ENCODE measurements at places on chromosomes 16 and 17. TPM values are rescaled to one million over a fixed set of nuclear protein-coding genes. Genes with fewer than 3 reads are reported as not detected.
A peak's percentile ranks its signal among the peaks of the same experiment; 100 is the strongest.

DNA sequence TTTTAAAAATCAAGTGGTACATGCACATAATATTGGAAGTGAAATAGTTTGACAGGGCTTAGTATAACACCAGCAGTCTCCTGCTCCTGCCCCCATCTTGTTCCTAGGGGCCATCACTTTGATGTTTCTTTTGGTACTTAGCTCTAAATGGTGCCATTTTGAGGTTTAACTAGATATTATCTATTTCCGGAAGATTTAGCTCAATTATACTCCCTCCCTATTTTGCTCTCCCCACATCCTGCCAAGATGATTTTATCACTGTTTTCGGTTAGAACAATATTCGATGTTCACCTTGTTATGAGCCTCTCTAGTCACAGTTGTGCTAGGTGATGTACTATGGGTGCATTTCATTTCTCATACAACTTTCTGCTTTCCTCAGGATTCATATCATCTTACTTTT is 20.0 kb upstream of the SLC35G3 start:
- DNase-seq = no peak

DNA sequence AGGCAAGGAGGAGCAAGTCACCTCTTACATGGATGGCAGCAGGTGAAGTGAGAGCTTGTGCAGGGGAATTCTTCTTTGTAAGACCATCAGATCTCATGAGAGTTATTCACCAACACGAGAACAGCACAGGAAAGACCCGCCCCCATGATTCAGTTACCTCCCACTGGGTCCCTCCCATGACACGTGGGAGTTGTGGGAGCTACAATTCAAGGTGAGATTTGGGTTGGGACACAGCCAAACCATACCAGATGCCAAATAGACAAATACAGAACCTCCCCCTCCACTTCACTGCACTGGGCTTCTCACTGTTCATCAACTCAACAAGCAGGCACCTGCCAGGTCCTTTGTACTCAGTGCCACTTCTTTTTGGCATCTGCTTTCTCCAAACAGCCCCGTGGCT is 100.2 kb downstream of the WSCD1 start:
- no peak for DNase-seq

DNA sequence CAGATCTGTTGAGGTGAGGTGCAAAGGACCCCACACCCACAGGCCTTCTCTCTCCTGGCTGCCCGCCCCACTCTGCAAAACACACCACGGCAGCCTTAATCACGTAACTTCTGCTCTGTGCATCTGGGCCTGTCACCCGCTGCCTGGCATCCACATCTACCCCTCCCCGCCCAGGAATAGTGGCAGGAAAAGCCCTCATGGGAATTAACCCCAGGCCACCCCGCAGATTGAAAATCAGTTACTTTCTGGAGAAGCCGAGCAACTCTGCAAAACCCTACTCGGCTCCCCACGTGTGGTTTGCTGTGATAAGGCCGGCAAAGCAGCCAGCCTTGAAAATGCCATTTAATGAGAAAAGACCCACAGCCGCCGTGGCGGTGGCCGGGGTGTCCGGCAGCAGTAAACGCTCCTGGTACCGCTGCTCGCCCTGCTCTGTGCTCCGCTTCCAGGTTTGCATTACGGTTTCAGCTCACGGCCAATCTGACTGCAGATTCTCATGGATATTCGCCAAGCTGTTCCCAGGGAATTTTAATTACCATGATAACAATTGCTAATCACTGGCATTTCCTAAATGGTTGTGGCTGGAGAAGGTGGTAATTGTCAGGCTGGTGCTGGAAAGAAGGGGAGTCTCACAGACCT is 78.0 kb upstream of the DOC2B start:
- no peak for DNase-seq

CCL17 gene
- total RNA-seq = not detected

DNA sequence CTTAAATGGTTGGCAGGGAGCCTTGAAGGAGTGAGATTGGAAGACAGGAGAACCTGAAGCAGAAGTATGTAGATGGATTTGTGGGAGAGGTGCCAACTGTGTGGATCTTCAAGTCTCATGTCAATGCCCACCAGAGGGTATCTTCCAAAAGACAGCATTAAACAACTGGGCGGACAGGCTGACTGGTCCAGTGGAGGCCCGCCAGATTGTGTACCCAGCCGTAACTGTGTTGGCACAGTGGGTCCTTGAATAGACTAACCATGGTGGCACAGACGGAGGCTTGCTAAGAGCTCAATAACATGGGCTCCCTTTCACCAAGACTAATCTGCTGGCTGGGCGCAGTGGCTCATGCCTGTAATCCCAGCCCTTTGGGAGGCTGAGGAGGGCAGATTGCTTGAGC is 24.2 kb upstream of the RBBP6 start:
- DNase-seq = no peak

- DNase-seq = no peak
Observed at GRCh38 chr17:78399693-78400144, 21.3 kb downstream of the PGS1 start.

DNA sequence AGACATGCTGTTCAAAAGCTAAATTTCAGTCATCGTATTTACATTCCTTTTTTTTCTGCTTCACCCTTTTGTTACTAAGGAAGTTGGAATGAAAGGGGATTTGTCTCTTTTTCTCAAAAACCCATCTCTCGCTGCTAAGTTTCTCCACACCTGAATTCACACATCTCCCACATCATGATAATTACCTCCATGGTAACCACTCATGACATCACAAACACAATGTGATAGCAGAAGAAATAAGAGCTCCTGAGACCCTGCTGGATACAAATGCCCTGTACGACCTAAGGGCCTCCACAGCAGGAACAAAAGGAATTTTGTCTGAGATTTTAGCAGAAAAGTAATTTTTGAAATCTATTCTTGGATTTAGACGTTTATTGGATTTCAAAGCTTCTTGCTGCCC is 82.6 kb upstream of the GNAO1 start:
- no peak for DNase-seq

DNA sequence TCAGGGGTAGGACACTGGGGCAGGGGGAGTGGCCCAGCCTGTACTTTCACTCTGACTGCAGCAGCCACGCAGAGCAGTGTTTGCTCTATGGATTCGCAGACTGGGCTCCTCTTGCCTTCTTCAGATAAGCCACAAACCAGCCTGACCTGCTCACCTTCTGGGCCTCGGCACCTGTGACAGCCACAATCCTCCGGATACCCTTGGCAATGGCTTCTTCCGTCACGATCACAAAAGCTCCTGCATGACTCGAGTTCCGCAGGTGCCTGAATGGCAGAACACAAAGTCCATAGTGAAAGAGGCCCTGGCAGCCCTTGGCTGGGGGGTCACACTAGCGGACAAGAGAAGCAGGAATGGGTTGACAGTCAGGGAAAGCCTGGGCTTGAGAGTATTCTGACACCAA is 3.8 kb upstream of the EXOSC6 start:
- no peak for DNase-seq

ALOX12 gene
- total RNA-seq = not detected

DNA sequence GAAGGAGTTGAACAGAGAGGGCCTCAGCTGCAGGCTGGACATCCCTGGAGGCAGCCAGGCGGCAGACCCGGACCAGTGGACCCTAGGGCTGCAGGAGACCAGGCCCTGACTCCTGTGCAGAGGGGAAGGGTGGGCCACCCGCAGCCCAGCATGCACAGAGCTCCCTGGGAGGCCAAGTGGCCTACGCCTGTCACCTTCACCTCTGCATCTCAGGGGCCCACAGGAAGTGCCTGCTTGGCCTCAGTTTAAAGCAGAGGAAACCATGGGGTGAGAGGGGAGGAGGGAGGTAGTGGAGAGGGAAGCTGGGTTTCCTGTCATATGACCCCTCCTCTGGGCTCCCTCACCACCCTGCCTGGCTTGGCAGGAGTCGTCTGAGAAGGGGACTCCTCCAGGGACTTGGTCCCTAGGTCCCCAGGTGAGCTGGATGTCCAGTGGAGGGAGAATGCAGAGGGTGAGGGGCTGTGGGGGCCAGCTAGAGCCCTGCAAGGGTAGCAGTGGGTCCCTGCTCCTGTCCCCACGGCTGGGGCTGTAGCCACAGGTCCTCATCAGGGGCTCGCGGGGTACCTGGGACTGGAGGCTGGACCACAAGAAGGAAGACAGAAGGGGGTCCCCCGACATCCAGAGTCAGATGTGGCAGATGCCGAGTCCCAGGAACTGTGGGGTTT is at the start of gene TMC8:
Gene TMC8, plus strand, starts transcription at position 335 of the 665 bp plus-strand sequence. CDS start 818 bp downstream, outside the sequence.
- DNase-seq = no peak

SCARF1 gene
- 0.28 TPM for total RNA-seq

DNA sequence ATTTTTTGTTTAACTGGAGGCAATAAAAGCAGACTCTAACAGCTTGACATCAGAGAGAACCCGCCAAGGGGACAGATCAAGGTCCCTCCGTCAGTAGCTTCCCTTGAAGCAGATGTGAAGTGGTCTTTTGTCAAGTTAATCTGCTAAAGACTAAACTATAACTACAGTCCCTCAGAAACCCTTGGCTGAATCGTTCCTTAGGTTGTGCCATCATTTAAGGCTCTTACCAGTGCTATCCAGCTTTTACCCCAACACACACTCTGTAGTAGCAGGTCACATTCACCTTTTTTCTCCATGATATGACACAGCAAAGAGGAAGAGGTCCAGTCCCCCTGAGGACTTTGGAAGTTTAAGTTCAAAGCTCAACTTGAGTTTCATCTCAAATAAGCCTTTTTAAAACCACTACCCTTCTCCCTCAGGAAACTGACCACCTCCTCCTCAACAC is 49.7 kb downstream of the ERN1 start:
- DNase-seq = no peak

CA7 gene
- total RNA-seq = not detected

DNA sequence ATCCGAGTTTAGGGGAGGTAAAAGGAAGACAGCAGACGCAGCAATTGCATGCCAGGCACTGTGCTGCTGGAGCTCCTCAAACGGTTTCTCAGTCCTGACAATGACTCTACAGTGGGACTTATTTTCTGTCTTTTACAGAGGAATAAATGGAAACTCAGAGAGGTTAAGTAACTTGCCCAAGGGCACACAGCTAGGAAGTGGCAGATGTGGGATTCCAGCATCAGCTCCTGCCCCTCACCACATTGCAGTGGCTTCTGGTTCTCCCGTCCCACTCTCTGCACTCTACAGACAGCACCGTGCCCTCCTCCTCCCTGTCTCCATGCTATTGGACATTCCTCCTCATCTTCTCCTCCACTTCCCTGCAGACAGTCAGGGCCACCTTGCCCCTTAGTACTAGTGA is 74.2 kb upstream of the KSR1 start:
- DNase-seq = no peak

- DNase-seq = no peak
Observed at GRCh38 chr17:57106107-57106835, 21.2 kb downstream of the AKAP1 start.

GUCY2D gene
- not detected for total RNA-seq

KRT16 gene
- total RNA-seq = not detected

- DNase-seq = no peak
Observed at GRCh38 chr16:5549802-5550201, 452.2 kb upstream of the EEF2KMT start.

- DNase-seq = peak; percentile 39
Observed at GRCh38 chr17:37180376-37180775, 195.4 kb upstream of the C17orf78 start.

GRCh38 chr17:42129109-42129837 is 6.7 kb downstream of the HSPB9 start:
- no peak for DNase-seq

ABCC12 gene
- total RNA-seq = under 0.01 TPM

DNA sequence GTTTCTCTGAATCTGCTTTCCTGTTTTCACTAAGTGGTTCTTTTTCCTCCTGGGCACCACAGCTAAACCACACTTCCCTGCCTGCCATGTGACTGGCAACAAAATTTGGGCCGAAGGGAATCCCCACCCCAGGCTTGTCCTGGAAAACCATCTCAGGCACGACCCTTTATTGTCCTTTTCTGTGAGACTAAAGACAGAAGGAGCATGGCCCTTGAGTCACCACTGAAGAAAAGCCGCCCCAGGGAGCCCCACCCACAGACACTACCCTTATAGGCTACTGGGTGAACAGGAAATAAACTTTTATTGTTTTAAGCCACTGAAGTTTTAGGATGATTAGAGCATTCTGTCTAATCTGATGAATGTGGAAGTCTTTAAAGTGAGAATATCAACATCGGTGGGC is 88.6 kb upstream of the BRD7 start:
- DNase-seq = no peak

CBX4 gene
- 3.2 TPM for total RNA-seq

DNA sequence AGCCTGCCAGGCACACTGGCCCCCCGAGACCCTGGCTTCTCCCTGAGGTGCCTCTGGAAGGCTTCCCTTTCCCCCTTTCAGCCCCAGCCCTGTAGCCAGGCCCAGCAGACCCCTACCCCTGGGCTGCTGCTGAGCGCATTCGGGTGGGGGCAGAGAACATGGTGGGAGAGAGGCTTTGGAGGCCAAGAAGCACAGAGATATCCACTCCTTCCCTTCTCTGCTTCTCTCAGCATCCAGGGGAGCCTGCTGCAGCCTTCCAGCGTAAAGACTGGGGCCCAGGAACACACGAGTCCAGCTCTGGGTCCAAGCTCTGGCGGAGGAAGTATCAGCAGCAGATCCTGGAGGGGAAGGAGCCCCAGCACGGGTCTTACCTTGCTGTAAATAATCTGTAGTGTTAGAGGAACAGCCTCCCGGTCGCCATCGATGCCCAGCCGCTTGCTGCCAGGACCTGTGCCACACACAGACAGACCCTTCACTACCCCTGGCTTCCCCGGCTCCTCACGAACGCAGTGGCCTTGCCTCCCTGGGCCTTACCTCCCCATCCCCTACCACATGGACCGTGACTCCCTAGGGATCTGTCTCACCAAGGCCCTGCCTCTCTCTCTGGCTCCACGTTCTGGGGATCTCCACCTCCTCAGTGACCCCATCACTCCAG is 17.0 kb upstream of the PIK3R6 start:
- no peak for DNase-seq

BEAN1 gene
- total RNA-seq = not detected

DNA sequence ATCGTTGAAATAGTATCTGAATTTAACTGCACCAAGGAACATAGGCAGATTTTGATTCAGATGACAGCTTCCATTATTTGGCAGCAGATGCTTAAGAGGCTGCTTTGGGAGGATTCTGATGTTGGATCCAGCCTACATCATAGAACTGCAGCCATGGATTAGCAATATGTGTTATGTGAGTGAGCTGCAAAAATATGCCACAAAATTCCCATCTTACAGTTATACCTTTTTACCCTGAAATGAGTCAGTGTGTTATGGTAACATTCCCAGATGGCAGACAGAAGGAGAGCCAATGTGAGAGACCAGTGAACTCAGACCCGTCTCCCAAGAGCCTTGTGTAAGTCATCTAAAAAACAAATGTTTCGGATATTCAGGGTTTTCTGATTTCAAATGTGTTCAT is 206.1 kb downstream of the CDH13 start:
- peak; percentile 90 for DNase-seq

DNA sequence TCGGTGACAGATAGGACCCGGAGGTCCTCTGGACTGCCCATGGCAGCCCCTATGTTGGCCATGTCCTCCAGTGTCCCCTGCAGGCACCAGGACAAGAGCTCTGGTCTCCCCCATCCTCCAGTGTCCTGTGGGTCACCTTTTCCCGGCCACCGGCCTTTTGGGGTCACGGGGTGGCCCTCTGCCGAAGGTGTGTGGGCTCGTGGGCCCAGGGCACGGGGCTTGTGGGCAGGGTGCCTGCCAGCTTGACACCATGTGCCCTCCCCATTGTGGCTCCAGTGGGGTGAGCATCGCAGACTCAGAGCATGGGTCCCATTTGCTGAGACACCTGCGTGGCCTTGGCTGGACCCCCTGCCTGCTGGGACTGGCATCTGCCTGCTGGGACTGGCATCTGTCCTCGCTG is 18.1 kb downstream of the GSE1 start:
- DNase-seq = no peak

TMEM238L gene
- total RNA-seq = not detected
